Left cardiac atrium (tissue), 4 donors: ENCODE measurements at places on chromosomes 6 and 20. TPM values are rescaled to one million over a fixed set of nuclear protein-coding genes. Genes with fewer than 3 reads are reported as not detected.

GATA5 gene
- 9.3 TPM for total RNA-seq

IYD gene
- not detected for total RNA-seq

DNA sequence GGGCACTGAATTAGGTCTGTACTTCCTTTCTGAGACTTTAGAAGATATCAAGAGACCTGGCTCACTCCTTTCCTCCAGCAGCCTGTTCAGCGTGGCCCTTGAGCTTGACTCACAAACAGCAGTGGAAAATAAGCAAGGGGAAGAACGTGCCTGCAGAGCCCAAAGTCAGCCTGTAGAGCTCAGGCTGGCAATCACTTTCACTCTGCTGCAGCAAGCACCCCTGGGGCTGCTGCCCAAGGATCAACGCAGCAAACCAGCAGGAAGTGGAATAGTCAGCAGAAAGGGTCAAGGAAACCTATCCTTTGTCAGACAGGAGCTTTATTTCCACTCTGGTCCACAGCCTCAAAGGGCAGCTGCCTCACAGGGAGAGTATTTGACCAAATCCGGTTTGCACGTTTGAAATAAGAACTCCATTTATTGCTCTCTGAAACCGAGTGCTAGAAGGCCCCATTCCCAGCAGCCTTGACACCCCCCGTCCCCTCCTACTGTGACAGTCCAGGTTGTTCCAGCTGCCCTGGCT is 77.4 kb downstream of the PRDM1 start:
- no peak for DNase-seq

DNA sequence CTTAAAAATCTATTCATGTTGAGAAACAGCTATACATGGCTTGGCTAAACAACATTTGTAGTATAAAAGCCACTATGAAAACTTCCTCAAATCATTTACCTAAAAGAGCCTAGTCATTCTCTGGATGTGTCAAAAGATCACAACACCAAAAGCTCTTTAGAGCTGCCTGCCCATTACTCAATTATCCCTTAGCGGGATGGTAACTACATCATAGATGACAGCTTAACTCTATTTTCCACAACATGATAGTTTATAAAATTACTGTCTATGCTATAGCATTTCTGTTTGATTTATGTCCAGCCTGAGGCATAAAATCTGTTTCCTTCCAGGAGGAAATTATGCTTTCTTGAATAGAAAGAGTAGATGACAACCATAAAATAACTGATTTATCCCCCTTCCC is 777.6 kb upstream of the HS3ST5 start:
- DNase-seq, result no peak

DNA sequence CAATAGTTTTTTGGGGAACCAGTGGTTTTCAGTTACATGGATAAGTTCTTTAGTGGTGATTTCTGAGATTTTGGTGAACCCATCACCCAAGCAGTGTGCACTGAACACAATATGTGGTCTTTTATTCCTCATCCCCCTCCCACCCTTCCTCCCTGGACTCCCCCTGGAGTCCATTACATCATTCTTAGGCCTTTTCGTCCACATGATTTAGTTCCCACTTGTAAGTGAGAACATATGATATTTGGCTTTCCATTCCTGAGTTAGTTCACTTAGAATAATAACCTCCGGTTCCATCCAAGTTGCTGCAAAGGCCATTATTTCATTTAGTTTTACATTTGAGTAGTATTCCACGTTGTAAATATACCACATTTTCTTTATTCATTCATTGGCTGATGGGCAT is 28.3 kb downstream of the RPP40 start:
- DNase-seq, result no peak
